ENCODE measurements at places on chromosomes 2 and 18. TPM values are rescaled to one million over a fixed set of nuclear protein-coding genes. Genes with fewer than 3 reads are reported as not detected.

The FSHR gene
- total RNA-seq = not detected

- H3K27me3 ChIP-seq = no peaks in the 10 kb centered on the region
- H3K27ac ChIP-seq = peak overlapping the region; percentile 98
- peak overlapping the region; percentile 94 for H3K4me3 ChIP-seq
- H3K4me1 ChIP-seq = peaks cover 32% of the 10 kb centered on the region
- DNase-seq = no peak
These were observed 2.0 kb downstream of the VAMP8 start for GRCh38 chr2:85579266-85579935.

The GDF7 gene
- total RNA-seq = 24.3 TPM

GRCh38 chr2:196589419-196589818, 50.1 kb upstream of the CCDC150 start:
- no peak overlapping the region for H3K4me3 ChIP-seq
- H3K27me3 ChIP-seq = peaks cover 28% of the 10 kb centered on the region
- peaks cover 51% of the 10 kb centered on the region for H3K4me1 ChIP-seq
- no peak for DNase-seq

GRCh38 chr2:218292048-218293014, at the start of gene TMBIM1:
TSS of gene TMBIM1 (minus strand) at chr2:218292503. CDS start at chr2:218282141, 10,362 bp downstream.
- DNase-seq = peak; percentile 82
- H3K36me3 ChIP-seq = no peaks in the 10 kb centered on the region

The DUSP19 gene
- total RNA-seq = 6.2 TPM

DNA sequence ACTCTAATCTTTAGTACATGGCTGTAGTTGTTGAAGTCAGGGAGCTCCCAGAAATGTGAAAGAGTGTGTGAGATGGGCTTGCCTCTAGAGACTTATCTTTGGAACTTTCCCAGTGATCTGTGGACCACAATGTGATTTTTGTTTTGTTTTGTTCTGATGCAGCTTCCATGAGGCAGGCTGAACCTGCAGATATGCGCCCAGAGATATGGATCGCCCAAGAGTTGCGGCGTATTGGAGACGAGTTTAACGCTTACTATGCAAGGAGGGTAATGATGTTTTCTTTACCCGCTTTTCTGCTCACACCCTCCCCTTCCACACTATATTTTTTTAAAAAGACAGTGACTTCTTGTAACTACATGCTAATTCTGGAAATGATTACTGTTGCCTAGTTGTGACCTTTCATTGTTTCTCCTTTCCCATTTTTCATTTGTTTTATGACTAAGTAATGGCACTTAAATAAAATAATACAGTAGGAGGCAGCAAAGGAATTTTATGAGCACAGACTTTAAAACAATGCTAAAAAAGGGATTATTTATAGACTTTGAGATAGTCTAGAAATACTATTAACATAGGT, 29.3 kb downstream of the BCL2L11 start:
- peaks cover 50% of the 10 kb centered on the region for H3K36me3 ChIP-seq
- no peak overlapping the region for H3K4me3 ChIP-seq
- H3K27ac ChIP-seq = no peak overlapping the region
- DNase-seq = no peak
- peaks cover 38% of the 10 kb centered on the region for H3K4me1 ChIP-seq

The CDH2 gene
- total RNA-seq = 38.2 TPM

- H3K36me3 ChIP-seq = no peaks in the 10 kb centered on the region
- peaks cover 16% of the 10 kb centered on the region for H3K4me1 ChIP-seq
- no peak overlapping the region for H3K27ac ChIP-seq
- H3K27me3 ChIP-seq = no peaks in the 10 kb centered on the region
- no peak overlapping the region for H3K4me3 ChIP-seq
- no peak for DNase-seq
These were observed 4.4 kb upstream of the BAZ2B start for GRCh38 chr2:159620796-159621195.

GRCh38 chr2:174681099-174682006, 82.9 kb downstream of the CHRNA1 start:
- H3K27me3 ChIP-seq = peaks cover 42% of the 10 kb centered on the region
- H3K4me1 ChIP-seq = peaks cover 46% of the 10 kb centered on the region
- no peak for DNase-seq
- H3K4me3 ChIP-seq = peak overlapping the region; percentile 86
- no peaks in the 10 kb centered on the region for H3K36me3 ChIP-seq

- no peak for DNase-seq
- peaks cover 6% of the 10 kb centered on the region for H3K36me3 ChIP-seq
- H3K27me3 ChIP-seq = no peaks in the 10 kb centered on the region
- H3K4me3 ChIP-seq = peak overlapping the region; percentile 80
- H3K27ac ChIP-seq = peak overlapping the region; percentile 92
- peaks cover 84% of the 10 kb centered on the region for H3K4me1 ChIP-seq
These were observed 133.5 kb upstream of the HAAO start for GRCh38 chr2:42925742-42926433.

GRCh38 chr2:30226144-30227032, 4.9 kb upstream of the LBH start:
- peaks cover 28% of the 10 kb centered on the region for H3K27me3 ChIP-seq
- peaks cover 24% of the 10 kb centered on the region for H3K4me1 ChIP-seq
- H3K4me3 ChIP-seq = no peak overlapping the region

The GPR39 gene
- 4.1 TPM for total RNA-seq

- H3K4me1 ChIP-seq = no peaks in the 10 kb centered on the region
- no peak overlapping the region for H3K4me3 ChIP-seq
- H3K36me3 ChIP-seq = no peaks in the 10 kb centered on the region
- no peak overlapping the region for H3K27ac ChIP-seq
These were observed 268.4 kb upstream of the THSD7B start for GRCh38 chr2:136496966-136497365.

The GREB1 gene
- 7.5 TPM for total RNA-seq

The FOXI3 gene
- 2.2 TPM for total RNA-seq

The IMPA2 gene
- total RNA-seq = 53.6 TPM
